Thoracic aorta (tissue), 2 donors: ENCODE measurements at places on chromosomes 1 and 21. TPM values are rescaled to one million over a fixed set of nuclear protein-coding genes. Genes with fewer than 3 reads are reported as not detected.

PROK1 gene
- total RNA-seq, result 0.27 TPM

KRTAP13-2 gene
- not detected for total RNA-seq

PCP4L1 gene
- 0.68 TPM for total RNA-seq

GRCh38 chr1:248886237-248886895 lies 19.7 kb upstream of the PGBD2 start:
- DNase-seq, result no peak

DNA sequence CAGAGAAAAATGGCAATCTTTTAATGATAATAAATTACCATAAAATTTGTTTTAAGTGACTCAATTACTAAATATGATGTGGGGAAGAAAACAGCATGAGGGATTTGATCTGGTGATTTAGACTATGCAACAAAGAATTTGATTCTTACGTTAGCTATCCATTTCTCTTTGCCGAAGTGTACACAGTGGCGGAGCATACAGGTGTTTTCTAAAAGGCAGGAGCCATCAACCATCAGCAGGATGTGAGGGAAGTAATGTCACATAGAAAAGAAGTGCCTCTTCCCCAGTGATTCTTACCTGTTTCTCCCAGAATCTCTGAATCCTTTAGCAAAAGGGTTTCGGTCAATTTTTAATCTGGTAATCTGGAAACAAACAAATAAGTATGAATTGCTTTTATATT lies 74.3 kb downstream of the TBX15 start:
- DNase-seq, result no peak

DNA sequence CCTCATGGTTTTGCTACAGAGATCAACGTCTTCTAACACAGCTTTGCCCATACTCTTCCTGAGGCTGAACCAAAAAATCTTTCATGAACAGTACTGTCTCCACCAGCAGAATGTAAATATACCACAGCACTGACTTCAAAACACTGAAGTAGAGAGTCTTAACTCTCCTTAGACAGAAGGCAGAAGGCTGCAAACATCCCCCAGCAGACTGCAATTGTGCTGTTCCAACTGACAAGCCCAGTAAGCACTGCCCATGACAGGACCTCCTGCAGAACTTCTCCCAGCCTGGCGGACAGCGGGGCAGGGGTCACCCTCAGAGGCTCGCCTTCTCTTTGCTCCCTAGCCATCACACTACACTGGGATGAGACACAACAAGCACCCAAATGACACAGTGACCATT lies 218.7 kb downstream of the RERE start:
- no peak for DNase-seq

DNA sequence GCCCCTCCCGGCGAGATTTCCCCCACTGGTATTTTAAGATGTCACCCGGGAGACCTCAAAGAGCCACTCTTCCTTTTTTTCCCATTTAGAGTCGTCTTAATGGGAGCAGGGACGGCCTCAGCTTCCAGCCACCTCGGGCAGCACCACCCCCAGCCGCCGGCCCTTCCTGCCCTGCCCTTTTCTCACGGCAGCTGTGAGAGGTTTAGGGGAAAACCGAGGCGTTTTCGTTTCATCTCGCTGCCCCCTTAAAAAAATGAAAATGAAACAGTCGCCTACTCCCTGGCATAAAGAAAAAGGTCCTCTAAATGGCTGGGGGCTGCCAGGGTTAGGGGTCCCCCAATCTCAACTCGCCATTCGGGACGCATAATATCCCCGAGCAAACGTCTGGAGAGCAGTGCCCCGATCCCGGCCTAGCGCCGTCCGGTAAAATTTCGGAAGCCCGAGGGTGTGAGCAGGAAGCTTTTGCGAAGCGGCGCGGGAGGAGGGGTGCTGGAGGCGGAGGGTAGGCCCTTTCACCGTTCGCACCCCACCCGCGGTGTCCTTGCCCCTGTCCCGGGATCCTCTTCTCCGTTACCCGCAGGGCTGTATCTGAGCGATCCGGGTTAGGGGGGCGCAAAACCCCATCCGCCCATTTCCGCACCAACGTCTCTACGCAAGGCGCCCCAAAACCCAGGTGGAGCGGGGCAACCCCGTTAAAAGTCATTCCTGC lies 1.2 kb downstream of the RUNX3 start:
- no peak for DNase-seq

- no peak for DNase-seq
Measured at GRCh38 chr1:156726549-156727226, 1.6 kb upstream of the METTL25B start.

DNA sequence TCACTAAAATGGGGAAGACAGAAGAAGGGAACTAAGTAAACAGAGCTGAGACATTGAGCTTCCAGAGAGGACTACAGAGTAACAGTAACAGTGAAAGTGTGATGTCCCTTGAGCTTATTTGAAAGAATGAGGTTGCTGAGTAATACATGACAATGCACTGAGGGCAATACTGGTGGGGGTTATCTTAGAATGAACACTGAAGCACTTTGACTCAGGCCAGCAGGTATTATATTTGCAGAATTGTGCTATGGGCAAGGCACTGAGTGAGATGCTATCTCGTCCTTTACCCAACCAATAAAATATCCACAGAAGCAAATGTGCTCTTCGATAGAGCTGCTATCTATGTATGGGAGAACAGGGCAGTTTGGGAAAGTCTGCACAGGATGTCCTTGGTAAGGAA lies 133.2 kb downstream of the DISP1 start:
- no peak for DNase-seq

DNA sequence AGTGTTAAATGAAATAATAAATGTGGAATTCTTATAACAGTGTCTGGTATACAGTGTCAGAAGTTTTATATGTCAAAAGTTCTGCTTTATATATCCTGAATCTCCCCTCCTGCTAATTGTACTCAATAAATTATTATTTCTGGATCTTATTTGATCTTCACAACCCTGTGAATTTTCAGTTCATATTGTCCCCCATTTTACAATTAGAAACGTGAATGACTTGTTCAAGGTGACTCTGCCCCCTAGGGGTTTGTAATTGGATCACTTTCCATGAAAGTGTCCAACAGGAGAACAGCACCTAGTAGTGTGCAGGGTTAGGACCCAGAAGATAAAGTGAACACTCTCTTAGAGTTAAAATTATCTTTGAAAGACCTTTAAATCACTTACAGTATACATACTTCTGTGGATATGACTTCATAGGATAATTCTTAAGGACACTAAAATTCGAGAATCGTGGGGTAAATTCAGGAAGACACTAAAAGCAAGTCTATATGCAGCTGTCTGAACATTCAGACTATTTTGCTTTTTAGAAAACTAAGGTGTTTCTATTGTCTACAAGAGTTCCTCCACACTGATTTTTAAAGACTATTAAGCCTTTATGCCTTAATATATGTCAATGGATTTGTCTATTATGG lies 4.5 kb upstream of the DDR2 start:
- DNase-seq, result no peak

- DNase-seq, result no peak
Measured at GRCh38 chr1:174976436-174977108, 23.2 kb upstream of the CACYBP start.
